ENCODE measurements at places on chromosomes 3 and 15. TPM values are rescaled to one million over a fixed set of nuclear protein-coding genes. Genes with fewer than 3 reads are reported as not detected.
A peak's percentile ranks its signal among the peaks of the same experiment; 100 is the strongest.

DNA sequence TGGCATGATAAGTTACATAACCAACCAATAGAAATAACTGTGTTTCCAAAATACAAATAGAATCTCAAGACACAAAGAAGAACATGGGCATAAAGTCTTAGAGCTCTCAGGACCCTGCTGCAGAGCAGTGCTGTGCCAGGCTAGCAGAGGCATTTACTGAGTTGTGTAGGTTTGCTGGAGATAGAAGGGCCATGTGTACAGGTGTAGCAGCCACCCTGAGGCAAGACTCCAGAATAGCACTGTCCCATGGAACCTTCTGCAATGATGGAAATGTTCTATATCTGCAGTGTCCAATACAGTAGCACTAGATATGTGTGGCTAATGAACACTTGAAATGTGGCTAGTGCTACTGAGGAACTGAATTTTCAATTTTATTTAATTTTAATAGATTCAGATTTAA lies 267.0 kb upstream of the UMPS start:
- no peak for DNase-seq

- DNase-seq = no peak
Measured at GRCh38 chr3:140085001-140085400, 150.0 kb downstream of the CLSTN2 start.

- no peak for DNase-seq
Measured at GRCh38 chr15:84761607-84762131, 13.3 kb downstream of the ZNF592 start.

DNA sequence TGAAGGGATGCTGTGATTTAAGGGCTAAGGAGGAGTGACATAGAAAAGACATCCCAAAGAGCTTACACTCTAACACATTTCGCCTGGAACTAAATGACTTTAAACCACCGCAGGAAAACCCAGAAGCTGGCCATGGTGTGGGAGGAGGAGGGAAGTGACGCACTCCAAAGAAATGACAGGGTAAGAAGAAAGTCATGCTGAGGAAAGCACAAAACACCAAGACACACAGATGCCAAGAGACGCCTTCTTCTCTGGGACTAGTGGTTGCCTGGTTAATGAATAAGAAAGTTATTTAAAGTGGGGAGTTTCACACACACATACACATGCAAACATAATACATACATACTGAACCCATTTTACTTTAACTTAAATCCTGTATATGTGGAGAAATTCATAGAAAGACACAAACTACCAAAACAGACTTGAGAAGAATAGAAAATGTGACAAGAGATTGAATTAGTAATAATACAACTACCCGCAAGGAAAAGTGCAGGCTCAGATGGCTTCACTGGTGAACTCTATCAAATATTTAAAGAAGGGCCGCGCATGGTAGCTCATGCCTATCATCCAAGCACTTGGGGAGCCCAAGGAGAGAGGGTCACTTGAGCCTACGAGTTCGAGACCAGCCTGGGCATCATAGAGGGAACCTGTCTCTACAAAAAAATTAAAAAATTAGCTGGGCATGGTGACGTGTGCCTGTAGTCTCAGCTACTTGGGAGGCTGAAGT lies 125.5 kb downstream of the NSMCE3 start:
- DNase-seq = no peak

DNA sequence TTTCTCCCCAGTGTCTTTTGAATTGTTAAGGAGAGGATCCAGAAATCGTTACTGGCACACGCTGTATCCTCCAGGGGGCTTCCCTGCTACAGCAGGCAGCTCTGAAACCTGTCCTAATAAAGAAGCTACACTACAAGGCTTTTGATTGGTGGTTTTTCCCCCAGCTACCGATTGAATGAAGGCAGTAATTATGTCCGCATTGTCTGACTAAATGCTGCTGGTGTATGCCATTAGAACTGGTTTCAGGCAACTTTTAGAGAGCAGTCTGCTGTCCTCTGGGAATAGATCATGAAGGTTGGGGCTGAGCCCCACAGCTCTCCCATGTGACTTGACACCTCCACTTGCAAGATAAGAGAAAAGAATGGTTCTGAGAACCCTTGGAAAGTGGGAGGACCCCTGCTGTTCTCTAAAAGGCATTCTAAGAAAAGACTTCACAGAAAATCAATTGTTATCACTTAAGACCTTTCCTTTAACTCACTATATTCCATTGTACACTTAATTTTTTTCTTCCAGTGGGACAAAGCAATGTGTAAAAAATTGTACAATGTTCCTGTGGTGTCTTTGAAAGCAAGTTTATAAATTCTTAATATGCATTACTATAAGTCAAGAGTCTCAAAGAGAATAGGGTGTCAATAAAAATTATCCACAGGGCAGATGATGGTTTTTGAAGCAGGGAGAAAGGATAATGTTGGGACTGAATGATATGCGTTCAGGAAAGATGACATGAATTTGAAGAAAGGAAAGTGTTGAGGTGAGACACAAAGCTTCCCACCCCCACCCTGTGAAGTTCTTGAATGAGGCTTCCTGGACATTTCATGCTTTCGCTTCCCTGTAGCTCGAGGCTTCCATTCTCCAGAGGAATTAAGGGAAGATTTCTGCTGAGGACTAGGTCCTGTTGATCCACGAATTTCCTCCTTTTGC lies 53.0 kb upstream of the DAZL start:
- no peak for DNase-seq

DNA sequence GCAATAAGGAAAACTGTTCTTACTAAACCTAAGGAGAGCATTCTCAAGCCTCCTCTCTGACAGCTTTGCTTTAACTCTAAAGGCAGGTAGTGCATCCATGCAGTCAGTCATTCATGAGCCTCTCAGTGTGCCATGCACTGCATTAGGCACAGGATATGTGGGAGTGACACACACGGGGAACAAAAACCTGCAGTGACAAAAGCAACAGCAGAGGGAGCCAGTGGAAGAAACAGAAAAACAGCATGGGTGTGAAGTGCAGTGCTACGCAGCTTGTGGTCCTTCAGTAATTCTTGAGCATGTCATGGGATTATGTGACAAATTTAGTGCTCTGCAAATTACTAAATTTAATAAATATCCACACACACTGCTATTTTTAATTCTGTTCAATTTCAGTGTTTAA lies 230.7 kb downstream of the BBX start:
- peak; percentile 45 for DNase-seq

Gene STARD9
- 18.0 TPM for total RNA-seq

Gene GPR171
- 4.7 TPM for total RNA-seq

Gene MESP2
- total RNA-seq = not detected

Gene FGF7
- 48.3 TPM for total RNA-seq

Gene ZIC1
- total RNA-seq = not detected
